ENCODE measurements at places on chromosomes 16 and 17.

- DNase-seq, result no peak
Observed at GRCh38 chr17:64240741-64241347, 22.2 kb downstream of the TEX2 start.

DNA sequence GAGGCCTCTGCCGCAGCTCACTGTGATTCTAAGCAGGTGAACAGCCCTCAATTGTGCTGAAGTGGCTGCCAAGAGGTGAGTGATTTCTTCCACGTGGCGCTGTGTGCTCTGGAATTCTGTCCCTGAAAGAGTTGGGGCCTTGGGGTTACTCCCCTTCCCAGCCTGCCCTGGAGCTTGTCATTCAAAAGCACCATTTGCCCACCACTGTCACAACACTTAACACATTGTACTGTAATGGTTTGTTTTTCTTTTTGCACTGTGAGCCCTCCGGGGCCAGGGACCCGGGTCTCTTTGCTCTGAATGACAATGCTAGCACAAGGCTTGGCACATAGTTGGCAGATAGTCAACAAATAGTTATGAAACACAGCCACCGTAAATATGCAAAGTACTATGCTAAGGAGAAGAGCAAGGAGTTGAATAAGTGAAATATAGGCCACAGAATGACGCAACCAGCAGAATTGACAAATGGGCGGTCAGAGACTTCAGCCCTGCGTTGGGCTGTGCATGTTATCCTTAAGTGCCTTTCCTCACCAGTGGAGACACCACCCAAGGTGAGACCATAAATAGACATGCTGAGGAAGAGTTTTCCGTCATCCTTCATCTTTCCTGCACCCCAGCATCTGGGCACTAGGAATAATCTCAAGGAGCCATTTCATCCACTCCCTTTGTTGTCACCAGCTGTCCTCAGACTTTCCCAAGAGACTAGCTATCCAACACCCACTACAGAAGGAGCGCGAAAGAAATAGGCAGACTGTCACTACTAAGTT, 112.0 kb upstream of the DNAH9 start:
- no peak for DNase-seq

DNA sequence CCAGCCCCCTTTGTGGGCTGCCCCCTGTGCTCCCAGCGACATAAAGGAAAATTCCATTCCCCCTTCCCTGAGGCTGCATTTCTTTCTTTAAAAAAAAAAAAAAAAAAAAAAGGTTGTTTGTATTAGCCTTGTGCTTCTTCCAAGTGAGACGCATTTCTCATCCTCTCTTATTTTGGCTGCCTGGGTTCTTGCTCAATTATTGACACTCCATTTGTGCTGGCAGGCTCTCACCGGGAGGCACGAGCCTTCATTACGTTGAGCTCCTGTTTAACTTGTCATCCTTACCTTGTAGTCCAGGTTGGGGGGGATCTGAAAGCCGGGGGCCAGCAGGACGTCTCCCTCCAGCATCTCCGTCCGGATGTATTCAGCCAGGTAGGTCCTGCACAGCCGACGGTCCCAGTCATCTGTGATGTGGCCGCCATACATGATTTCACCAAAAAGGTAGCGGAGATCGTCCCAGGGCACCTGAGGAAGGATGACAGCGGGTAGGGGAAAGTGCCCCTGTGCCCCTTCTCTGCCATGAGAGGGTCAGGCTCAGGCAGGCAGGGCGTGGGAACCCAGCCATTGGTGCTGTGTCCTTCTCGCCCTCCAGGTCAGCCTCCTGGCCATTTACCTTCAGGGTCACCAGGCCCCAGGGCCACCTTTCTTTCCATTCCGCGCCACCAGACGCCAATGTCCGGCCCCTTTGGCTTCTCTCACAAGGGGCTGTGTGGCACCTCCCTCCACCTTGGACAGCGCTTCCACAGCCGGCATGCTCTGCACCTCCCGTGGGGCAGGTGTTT, 50.6 kb downstream of the PGS1 start:
- DNase-seq, result no peak

DNA sequence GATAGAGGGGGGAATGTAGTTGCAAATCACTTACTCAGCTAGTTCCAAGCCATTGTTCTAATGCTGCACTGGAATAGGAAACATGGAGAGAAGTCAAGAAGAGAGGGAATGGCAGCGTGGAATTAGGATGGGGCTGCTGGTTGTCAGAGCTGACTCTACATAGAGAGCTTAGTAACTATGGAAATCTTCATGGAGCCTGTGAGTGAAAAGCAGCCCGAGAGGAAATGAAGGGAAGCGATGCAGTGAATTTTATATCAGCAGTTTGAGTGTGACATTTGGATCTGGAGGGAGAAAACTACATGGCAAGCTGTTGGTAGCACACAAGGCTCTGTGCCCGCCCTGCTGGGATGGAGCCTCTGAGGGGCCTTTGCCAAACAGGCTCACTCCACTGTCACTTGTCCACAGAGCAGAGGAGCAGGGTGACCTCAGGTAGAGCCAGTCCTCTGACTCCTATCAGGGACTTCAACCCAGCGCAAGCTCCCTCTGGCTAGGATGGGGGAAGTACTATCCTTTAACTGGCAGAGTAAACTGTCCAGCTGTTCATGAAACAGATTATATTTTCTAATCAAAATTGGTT, 27.9 kb upstream of the PMFBP1 start:
- DNase-seq, result no peak

GRCh38 chr16:89602273-89602951, 11.0 kb upstream of the DPEP1 start:
- peak; percentile 52 for DNase-seq

DNA sequence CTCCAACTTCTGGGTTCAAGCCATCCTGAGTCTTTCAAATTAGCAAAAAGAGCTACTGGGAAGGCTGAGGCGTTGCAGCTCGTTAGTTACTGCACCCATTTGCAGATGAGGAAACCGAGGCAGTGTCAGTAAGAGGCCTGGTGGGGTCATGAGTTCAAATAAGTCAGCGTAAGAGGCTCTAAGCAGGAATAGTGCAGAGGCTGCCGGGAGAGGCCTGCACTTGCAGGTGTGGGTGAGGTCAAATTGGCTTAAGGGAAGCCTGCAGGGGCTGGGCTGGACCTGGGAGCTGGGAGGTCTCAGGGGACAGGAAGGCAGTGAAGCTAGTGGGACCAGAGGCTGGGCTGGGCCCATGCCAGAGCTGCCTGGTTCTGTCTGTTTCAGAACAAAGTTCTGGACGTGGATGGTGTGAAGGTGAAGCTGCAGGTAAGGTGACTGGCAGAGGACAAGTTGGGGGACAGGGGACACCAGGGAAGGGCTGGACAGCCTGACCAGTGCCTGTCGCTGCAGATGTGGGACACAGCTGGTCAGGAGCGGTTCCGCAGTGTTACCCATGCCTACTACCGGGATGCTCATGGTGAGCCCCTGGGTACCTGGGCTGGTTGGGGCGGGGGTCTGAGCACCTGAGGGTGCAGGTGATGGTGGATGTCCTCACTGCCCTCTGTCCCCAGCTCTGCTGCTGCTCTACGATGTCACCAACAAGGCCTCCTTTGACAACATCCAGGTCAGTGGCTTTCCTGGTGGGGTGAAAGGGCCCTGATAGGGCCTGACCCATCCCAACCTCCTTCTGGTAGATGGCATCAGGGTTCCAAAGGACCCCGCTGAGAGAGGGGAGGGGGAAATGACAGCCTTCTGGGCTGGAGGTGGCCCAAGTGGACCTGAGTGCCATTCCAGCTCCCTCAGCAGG, 3.0 kb downstream of the RAB26 start:
- DNase-seq, result peak; percentile 46

Data from activated CD4-positive, alpha-beta T cell treated with anti-CD3 and anti-CD28 coated beads, Interleukin-2, amount 50 U/mL, for 16 hours (primary cell).